CD4-positive, alpha-beta T cell treated with Interleukin-6 at 100 ng/mL for 8 hours (primary cell): ENCODE measurements at places on chromosomes 7 and 10.

DNA sequence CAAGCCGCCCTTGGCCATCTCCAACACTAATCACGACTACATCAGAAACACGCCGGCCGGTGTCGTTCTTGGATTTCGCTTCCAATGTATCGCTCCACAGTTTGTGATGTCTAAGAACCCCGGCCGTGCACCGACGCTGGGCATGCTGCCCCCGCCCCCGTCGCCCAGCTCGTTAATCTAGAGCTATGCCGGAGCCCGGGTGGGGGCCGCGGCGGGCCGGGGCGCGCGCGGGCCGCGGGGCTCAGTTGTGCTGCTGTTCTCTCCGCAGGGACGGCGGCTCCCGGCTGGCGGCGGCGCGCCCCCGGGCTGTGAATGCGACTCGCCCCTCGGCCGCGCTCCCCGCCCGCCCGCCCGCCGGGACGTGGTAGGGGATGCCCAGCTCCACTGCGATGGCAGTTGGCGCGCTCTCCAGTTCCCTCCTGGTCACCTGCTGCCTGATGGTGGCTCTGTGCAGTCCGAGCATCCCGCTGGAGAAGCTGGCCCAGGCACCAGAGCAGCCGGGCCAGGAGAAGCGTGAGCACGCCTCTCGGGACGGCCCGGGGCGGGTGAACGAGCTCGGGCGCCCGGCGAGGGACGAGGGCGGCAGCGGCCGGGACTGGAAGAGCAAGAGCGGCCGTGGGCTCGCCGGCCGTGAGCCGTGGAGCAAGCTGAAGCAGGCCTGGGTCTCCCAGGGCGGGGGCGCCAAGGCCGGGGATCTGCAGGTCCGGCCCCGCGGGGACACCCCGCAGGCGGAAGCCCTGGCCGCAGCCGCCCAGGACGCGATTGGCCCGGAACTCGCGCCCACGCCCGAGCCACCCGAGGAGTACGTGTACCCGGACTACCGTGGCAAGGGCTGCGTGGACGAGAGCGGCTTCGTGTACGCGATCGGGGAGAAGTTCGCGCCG lies 1.9 kb downstream of the VWC2 start:
- DNase-seq = no peak

- no peak for DNase-seq
Measured at GRCh38 chr10:123559823-123560092, 106.4 kb upstream of the GPR26 start.

DNA sequence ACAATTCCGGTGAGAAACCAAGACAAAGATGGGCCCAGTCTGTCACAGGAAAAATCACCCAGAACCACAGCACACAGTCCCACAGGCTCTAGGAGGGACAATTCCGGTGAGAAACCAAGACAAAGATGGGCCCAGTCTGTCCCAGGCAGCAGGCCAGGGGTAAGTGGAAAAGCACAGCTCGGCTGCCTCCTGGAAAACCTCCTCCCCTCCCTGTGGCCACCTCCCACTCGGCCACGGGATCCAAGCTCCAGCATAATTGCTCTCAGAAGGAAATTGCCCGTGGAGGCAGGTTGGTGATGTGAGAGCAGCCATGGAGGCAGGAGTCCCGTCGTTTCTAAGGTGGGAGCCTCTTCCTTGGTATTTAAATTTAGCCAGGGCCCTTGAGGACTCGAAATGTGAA lies 95.7 kb downstream of the PLXNA4 start:
- no peak for DNase-seq

DNA sequence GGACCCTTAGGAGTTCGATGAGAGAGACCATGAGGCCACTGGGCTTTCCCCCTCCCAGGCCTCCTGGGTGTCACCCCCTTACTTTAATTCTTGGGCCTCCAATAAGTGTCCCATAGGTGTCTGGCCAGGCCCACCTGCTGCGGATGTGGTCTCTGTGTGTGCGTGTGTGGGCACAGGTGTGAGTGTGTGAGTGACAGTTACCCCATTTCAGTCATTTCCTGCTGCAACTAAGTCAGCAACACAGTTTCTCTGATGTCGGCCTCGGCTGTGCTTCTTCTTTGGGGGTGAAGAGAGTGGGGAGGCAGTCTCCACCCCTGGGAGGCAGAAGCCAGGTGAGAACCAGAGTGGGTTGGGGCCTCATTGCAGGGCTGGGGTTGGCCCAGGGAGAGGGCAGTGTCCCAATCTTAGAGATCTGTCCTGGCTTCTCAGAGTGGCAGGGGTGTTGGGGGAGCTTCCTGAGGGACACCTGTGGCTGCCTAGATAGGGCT lies 1.5 kb downstream of the PVRIG start:
- peak; percentile 90 for DNase-seq

DNA sequence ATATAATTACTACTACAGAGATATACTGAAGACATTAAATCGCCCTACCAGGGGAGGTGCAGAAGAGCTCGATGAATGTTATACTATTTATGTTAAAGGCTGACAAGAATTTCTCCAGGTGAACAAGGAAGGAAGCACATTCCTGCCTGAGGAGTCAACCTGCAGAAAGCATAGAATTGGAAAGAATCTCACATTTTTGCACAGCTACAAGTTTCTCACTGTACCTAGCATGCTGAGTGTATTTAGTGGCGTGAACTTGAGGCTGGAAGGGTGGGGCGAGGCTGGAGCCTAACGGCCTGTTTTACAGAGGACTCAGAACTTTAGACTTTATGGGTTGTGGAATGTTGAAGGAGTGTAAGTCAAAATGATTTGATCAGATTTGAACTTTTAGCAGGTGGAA lies 373.6 kb upstream of the LRGUK start:
- no peak for DNase-seq

- DNase-seq = no peak
Measured at GRCh38 chr7:55077561-55078410, 59.0 kb downstream of the EGFR start.

DNA sequence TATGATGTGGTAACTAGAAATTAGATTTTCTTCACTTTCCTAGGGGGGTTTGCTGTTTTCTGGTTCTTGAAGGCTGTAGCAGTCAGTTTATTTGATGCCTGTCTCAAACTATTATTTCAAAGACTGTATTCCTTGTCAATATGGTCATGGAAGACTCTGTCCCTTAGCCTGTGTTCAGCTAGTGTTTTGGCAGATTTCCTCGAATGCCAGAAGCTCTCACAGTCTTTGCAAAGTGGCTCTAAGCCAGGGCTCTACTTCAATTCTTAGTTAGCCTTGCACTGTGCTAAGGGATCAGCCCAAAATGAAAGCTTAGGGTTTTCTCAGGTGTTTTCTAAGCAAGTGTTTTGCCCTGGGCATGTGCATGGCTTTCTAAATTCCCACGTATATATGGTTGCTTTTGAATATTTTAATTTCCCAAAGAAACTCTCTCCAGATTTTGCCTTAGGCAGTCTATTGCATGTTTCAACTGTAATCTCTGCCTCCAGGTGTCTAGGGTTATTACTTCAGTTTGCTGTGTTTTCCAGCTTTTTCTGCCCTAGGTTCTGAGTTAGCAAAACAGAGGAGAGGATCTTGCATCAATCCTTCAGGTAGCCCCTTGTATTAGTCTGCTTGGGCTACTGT lies 7.2 kb upstream of the C1GALT1 start:
- DNase-seq = no peak

DNA sequence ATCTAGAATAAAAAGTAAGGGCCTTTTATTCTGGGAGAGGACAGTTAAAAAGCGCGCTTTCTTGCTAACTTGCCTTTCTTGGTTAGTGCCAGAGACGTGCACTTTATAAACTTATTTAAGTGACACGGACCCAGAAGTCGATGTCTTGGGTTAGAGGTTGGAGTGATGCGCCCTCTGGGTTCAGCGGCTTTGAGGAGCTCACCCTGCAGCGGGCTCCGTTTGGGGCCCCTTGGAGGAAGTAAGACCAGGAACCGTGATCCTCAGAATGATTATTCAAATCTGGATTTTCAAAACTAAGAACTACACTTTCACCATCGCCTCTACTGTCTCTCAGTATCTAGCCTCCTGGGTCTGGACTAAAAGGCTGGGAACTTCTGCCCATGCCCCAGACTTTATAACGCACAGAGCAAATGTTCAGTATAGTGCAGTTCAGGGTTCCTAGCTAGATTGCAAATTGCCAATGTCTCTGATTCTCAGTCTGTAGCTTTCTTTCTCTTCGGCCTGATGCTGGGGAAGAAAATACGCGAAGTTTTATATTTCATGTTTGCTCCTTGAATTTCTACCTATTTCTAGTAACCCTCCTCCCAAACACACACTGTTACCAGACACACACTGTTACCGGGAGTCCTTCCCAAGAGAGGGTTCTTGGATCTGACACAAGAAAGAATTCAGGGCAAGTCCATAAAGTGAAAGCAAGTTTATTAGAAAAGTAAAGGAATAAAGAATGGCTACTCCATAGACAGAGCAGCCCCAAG lies 18.6 kb upstream of the SMO start:
- no peak for DNase-seq

DNA sequence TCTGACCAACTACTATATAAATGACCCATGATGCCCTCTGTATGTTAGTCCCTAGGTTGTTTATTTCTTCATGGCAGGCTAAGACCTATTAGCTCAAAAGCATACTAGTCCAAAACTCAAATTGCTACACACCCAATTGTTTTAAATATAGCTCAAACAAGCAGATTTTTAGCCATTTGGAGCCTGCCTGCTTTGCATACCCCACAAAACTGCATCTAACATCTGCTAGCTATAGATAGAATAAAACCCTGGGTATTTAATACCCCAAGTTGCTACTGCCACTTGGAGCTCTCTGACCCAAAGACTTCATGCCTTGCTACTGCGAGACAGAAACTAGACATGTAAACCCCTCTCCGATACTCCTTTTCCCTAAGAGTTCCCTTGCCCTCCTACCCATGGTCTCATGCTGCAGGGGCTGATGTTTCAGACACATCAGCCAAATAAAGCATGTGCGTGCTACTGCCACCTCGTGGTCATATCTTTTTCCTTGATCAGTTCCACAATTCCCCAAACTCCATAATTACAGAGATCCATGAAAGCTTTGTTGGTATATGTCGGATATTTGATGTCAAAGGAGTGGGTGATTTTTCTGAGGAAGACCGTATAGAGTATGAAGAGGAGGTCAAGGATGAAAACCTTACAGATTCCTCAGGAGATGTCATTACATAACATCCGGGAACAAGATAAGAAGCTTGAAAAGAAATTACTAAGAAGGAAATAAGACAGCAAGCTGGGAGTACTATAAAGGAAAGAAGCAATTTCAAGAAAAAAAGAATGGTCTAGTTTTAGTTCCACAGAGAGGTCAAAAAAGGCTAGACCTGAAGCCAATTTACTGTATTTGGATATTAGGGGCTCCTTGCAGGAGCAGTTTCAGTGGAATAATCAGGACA lies 386.6 kb downstream of the SH2D4B start:
- no peak for DNase-seq

DNA sequence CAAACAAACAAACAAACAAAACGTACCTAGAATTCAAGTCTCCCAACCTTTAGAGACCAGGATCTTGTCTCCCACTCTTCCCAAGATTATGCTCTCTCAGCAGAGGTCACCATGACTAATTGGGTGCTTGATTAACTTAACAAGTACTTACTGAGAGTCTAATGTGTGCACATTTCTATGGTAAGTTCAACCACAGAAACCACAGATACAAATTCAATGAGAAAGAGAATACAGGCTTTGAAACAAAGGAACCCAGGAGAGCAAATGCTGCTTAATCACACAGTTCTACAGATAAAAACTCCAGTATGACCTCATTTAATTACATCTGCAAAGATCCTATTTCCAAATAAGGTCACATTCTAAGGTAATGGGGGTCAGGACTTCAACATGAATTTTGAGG lies 142.8 kb downstream of the DNAJC1 start:
- no peak for DNase-seq

- no peak for DNase-seq
Measured at GRCh38 chr10:100085596-100085995, 3.9 kb upstream of the CPN1 start.

- DNase-seq = no peak
Measured at GRCh38 chr10:18369859-18370473, 229.7 kb downstream of the CACNB2 start.

- no peak for DNase-seq
Measured at GRCh38 chr10:113709221-113709838, 29.6 kb downstream of the CASP7 start.

- no peak for DNase-seq
Measured at GRCh38 chr10:1102416-1102815, 46.2 kb downstream of the WDR37 start.

GRCh38 chr7:4849390-4849789 lies 12.4 kb downstream of the PAPOLB start:
- DNase-seq = no peak

GRCh38 chr7:17446340-17446739 lies 147.9 kb downstream of the AHR start:
- DNase-seq = no peak

DNA sequence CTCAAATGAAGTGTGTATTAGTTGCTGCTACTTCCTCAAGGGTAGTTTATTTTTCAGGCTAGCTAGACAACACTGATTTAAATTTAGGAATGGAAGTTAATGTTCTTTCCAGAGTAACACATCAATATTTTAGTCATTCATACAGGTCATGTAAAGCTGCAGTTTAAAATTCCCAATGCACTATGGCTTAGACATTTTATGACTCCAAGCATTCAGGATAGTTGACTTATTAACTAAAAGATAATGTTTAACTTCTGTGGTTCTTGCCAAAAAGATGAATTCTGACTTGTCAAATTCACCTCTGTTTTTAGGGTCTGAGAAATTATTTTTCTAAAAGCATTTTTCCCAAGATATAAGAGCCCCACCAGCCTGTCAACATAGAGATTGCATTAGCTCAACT lies 131.9 kb downstream of the TFPI2 start:
- no peak for DNase-seq

DNA sequence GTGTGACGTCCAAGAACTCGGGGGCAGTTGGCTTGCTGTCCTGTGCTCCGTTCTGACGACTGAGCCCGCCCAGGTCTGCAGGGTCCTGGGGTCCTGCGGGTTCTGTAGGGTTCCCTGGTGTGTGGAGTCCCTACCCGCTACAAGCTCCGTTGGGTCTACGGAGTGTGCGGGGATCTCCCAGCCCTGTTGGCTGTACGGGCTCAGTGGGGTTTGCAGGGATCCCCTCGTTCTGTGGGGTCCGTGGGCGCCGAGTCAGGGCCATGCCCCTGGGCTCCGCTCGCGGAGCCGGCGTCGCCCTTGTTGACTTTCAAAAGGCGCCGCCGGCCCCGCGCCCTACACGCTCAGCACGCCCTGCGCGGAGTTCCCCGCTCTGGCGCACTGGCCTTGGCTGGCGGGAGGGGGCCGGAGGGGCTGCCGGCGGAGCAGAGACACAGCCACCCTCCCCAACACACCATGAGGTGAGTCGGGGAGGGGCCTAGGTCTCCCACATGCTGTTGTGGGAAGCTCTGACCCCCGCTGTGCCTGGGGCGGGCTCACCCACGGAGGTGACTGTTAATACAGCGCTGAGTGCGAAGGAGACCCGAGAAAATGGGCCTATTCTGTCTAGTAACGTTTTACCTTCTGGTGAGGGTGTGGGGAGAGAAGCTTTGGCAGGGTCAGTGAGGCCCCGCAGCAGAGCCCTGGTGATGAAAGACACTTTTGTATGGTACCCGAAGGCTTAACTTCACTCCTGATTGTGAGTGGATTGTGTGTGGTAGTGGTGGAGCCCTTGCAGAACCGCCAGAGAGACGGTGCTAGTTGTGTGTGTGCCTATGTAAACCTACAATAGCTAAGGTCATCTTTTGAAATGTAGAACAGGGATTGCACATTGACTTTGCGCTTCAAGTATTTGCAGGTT lies 8.1 kb downstream of the TASOR2 start:
- peak; percentile 32 for DNase-seq
